NCI-H187 treated with DMSO at 0.1 percent for 48 hours (cell line): ENCODE measurements at places on chromosomes 16 and 17.

DNA sequence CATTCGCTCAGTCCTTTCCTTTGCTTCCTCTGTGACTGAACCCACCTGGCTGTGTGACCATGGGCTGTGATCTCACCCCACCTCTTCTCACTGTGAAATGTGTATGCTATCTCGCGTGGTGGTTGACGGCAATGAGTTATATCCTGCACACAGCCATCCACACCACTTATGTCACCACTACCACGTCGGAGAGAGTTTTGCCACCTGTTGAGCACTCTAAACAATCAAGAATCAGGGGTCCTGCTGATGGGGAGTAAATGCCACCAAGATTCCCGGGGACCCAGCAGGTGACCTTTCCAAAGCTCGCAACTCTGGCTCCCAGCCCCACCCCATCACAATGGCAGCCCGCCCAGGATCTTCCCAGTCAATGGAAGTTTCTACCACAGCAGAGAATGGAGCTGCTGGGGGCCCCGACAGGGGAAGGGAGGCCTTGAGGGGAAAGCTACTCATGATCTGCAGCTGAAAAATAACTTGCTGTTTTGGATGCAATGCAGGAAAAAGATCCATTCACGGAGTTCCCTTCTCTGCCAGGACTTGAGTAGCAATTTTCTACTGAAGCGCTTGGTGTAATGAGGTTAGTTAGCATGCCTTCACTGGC is 26.2 kb upstream of the RCVRN start:
- DNase-seq: no peak

DNA sequence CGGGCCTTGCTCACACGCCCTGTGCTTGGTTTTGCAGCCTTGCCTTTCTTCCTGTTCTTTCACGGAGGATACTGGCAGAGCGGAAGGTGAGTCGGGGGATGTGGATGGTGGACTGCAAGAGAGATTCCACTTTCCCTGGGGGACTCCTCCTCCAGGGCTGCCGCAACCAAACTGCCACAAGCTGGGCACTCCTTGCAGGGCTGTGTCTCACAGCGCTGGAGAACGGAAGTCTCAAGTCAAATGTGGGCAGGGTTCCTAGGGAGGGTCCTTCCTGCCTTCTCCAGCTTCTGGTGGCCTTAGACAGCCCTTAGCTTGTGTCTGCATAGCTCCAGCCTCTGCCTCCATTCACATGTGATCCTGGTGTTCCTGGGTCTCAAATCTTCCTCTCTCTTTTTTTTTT is 11.4 kb upstream of the BIRC5 start:
- DNase-seq: no peak

- no peak for DNase-seq
These were observed 308.1 kb downstream of the HAPSTR1 start for GRCh38 chr16:9399573-9399972.

DNA sequence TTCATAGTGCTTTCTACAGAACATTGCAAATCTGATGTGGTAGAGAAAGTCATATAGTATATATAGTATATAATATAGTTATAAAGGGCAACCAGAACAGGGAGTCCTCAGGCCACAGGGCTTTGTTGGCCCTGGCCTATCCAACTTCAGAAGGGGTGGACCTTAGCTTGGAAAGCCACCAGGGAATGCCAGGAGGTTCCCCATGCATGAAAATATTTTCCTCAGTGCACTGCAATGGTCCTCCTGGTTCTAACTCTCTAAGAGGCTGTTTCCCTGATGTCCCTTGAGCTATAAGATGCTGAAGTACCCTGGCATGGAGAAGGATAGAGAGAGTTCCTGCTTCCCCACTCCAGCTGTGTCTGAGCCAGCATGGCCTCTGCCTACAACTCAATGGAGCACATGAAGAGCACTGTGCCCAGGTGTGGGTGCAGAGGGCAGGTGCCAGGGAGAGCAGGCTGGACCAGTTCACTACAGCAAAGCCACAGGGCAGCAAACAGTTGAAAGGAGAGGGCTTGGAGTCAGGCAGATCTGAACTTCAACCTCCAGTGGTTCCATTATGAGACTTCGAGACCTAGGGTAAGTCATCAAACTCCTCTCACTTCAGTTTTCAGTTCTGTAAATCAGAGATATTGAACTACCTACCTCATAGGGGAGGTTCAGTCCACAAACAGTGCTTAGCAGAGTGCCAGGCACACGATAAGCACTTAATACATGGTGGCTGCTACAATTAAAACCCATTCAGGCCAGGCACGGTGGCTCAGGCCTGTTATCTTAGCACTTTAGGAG is 183.1 kb downstream of the SALL1 start:
- no peak for DNase-seq

GRCh38 chr17:15973834-15974233 is 25.7 kb downstream of the ZSWIM7 start:
- no peak for DNase-seq

DNA sequence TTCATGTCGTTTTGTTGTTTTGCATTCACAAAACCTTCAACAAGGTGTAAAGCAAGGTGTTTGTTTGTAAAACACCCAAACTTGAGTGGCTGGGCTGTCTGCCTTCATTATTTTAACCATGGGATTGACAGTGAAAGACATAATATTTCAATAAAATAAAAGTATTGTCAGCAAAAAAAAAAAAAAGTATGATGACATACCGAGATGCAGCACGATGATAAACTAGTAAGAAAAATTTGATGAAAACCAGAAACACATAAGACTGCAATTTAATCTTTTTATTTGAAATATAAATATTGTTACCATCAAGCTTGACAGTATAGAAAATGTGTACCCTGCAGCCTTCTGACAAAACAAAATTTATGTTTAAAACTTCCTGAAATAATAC is 419.3 kb upstream of the DYNLRB2 start:
- DNase-seq: no peak
